Foreskin keratinocyte (primary cell): ENCODE measurements at places on chromosomes 6 and 20. TPM values are rescaled to one million over a fixed set of nuclear protein-coding genes. Genes with fewer than 3 reads are reported as not detected.
A peak's percentile ranks its signal among the peaks of the same experiment; 100 is the strongest.

ABHD16B gene
- total RNA-seq: not detected in 2 replicates

GRCh38 chr6:119129968-119130484, 51.6 kb upstream of the FAM184A start:
- DNase-seq: no peak

LY6G6F gene
- not detected in 2 replicates for total RNA-seq

- DNase-seq: no peak
Observed at GRCh38 chr20:48129345-48129942, 344.2 kb upstream of the SULF2 start.

GRCh38 chr6:166907373-166907841, 48.9 kb downstream of the RNASET2 start:
- DNase-seq: no peak

- no peak for DNase-seq
Observed at GRCh38 chr6:16244446-16244845, 6.1 kb downstream of the GMPR start.

ATAT1 gene
- 4.6 and 6.1 TPM in 2 replicates for total RNA-seq

ACOT13 gene
- 31.0 and 33.6 TPM in 2 replicates for total RNA-seq

DNA sequence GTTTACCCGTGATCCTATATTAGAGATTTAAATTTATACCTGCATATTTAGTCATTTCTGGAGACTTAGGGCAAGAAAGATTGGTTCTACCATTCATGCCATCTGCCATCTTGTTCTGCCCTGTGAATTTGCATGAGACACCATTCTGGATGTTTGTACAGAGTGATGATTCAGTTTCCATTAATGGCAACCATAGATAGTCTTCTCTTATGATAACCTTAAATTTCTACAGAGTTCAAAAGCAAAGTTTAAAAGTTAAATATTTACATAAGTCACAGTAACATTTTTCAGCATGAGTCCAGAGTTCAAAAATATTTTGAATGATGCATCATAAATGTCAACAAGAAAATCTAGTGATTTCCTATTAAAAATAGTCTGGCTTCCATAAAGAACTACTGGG, 23.2 kb downstream of the PLCB1 start:
- no peak for DNase-seq

DNA sequence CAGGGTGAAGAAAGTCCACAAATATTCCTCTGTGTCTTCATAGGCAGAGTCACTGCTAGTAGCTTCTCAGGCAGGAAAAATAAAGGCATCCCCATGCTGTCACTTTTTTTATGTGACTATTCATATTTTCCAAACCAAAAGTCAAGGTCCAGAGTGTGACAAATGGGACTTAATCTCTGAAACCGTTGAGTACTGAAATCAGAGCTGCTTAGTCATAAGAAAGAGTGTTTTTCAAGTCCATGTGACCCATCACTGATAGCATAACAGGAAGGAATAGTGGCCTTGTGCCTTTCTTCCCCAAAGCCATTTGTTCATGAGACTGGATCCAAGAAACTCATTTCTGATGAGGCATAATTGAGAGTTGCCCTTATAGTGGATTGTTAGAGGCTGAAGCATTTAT, 210.3 kb upstream of the TSHZ2 start:
- no peak for DNase-seq

GRCh38 chr6:29925727-29926412, 16.5 kb upstream of the HLA-A start:
- no peak for DNase-seq

DNA sequence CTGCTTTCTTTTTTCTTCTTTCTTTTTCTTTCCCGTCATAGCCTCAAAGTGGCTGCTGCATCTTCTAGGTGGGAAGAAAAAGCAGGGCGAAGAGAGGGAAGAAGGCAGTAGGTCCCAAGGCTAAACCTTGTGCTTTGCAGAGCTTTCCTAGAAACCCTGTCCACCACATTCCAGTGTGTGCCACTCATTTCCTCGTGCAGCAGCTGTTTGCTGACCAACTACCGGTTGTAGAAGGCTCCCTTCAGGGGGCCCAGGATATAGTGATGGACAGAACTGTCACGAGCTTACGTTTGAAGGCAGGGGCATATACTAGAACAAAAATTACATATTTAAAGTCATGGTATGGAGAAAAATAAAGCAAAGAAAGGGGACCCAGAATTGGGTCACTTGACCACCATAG, 103.0 kb downstream of the SASH1 start:
- DNase-seq: peak; percentile 18

- no peak for DNase-seq
Observed at GRCh38 chr6:44185953-44186634, 27.5 kb downstream of the CAPN11 start.

NSFL1C gene
- total RNA-seq: 50.9 and 60.8 TPM in 2 replicates

MMP24 gene
- total RNA-seq: 0.03 and 0.04 TPM in 2 replicates

GRCh38 chr6:163438298-163438939, 23.9 kb downstream of the QKI start:
- peak; percentile 56 for DNase-seq

ARFGEF3 gene
- 0.04 and 0.10 TPM in 2 replicates for total RNA-seq

DNA sequence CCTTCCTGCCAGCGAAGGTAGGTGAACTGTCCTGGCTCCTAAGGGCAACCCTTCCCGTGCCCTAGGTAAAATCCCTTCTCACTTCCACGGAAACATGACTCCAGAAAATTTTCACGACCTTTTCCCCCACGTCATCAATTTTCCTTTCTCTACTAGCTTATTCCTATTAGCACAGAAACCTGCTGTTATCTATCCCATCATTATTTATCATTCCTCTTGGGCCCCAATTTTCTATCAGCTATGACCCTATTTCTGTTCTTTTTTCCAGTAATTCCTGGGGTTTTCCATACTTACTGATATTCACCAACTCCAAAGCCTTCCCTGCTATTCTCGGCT, 23.8 kb upstream of the GCM1 start:
- no peak for DNase-seq
